Activated CD4-positive, alpha-beta T cell treated with anti-CD3 and anti-CD28 coated beads, Interleukin-2, amount 50 U/mL, for 4 hours (primary cell): ENCODE measurements at places on chromosomes 12 and 14.

DNA sequence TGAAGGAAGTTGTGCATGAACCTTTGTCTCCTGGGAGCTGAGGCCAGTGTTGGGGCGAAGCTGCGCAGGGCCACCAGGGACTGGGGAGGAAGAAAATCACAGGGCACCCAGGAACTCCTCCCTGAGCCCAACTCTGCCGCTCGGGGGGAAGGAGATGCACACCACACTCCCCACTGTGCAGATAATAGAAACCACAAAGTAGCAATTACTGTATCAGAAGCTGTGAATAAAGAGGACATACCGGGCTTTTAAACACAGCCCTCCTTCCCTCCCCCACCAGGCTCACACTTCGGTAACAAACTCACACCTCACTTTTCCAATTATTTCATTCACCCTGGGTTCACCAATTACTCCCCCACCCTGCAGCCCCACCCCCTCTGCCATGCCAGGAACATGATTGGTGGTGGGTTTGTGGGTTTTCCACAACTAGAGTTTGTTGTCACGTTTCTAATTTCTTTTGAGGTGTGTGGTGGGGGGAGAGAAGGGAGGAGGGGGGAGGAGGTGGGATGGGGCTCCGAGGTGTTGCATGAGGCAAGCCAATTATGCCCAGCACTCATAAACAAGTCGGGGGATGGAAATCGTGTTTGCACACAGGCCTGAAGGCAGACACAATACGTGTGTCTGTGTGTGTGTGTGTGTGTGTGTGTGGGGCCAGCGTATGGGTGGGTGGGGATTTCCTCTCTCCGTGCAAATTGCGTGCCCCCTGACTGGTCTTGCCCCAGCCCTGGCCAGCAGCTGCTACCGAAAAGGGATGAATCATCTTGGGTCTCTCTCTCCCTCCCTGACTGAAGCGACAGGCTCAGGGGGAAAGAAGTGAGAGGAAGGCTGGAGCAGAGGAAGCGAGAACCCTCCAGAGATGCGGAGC, 103.3 kb downstream of the RBM19 start:
- DNase-seq = no peak

GRCh38 chr12:121095544-121096198, 37.0 kb upstream of the P2RX7 start:
- peak; percentile 72 for DNase-seq

DNA sequence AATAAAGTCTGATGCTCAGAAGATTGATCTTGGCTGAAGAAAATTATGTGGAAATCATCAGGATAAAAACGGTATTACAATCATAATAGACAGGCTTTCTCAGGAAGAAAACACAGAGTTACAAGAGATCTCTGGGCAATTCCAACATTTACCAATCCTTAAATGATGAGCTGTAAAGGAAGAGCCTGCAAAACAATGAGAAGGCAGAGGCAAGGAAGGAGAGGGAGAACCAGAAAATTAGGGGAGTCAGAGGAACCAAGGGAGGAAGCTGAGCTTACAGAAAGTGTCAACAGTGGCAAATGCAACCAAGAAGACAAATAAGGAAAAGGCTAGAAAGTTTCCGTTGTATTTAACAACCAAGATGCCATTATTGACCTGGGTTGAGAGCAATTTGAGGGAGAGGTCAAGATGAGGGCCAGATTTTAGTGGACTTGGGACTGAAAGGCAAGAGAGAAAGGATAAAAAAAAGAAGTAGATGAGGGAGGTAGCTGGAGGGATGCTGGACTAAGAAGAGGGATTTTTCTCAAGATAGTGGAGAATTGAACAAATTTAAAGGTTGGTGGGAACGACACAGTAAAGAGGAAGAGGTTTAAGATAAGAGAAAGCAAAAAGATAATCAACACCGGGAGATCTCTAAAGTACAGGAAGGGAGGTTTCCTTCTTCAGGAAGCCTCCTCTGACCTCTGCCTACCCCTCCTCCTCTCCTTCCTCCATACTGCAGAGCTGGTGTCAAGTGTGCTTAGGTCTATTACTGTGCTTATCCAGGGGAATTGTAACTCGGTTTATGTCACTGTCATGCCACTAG, 116.9 kb downstream of the DUSP6 start:
- DNase-seq = no peak

DNA sequence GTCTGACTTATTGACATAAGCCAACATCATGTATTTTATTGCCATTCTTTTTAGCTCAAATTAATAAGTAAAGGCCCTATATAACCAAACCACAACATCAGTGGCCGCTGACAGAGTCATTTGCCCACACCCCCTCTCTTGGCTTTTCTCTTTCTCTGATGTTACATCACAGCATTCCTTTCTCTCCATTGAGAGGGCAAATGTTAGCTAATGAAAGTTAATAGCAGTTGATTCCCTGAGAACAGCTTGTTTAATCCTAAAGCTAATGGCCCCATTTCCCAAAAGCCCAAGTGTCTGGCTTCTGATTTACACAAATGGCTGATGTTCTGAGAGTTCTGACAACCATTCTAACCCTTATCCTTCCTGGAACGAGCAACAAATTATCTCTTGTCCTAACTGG, 308.8 kb downstream of the SNAPC1 start:
- DNase-seq = no peak

- DNase-seq = no peak
These were observed 391.2 kb downstream of the NOVA1 start for GRCh38 chr14:26206640-26207039.

- DNase-seq = no peak
These were observed 404.4 kb upstream of the CCDC196 start for GRCh38 chr14:66081594-66082376.

DNA sequence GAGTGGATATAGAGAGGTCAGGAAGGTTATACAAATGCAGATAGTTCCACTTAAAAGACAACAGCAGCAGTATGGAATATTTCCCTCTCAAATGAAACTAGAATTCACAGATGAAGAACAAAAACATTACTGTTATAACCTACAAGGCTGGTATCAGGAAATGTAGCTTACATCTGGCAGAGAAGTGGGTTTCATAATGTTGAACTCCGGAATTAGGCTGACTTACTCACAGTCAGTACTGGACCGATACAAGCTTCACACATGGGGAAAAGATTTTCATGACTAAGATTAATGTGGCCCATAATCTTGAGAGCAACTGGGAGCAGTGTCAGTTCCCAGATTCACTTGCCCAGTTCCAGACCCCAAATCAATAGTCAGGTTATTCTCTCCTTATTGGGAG, 353.9 kb downstream of the DUSP6 start:
- DNase-seq = no peak

GRCh38 chr14:80313806-80314205, 102.5 kb upstream of the DIO2 start:
- DNase-seq = no peak

DNA sequence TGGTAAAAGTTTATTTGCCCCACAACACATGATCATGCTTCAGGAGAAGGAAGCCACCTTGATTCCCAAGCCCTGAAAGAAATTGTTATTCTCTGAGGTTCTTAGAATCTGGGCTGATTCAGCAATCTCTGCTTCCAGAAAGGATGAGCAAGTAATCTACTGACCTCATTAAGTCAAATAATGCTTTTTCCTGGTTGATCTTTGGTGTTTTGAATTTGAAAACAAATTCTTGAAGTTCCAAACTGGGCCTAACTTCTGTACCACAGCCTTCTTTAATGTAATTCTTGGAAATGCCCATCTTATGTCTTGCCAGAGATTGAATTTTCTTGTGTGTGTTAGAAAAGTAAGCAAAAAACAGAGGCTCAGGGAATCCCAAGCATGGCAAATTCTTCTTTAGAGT, 319.2 kb upstream of the DDHD1 start:
- DNase-seq = no peak

DNA sequence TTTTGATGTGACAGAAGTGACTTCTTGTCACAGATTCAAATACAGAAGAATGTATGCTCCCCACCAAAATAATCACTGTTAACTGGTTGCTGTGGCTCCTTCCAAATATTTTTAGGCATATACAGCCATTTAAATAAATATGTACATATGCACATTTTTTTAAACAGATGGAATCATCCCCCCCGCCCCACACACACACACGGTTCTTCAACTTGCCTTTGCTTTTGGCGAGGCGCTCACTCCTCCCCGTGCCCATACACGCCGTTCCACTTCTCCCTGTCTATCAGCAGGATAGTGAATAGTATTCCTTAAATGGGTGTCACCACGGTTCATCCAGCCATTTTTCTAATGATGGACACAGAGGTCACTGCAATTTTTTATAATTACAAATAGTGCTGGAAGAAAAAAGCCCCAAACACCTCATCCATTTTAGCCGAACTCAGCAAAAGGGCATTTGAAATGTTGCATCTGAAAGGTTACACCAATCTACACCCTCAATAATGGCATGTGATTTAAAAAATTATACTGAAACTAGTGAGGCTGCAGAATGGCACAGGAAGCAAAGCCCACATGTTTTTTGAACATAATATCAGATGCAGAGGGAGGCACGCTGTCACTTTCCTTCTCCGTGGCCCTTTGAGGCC, 39.2 kb upstream of the MEG3 start:
- no peak for DNase-seq

DNA sequence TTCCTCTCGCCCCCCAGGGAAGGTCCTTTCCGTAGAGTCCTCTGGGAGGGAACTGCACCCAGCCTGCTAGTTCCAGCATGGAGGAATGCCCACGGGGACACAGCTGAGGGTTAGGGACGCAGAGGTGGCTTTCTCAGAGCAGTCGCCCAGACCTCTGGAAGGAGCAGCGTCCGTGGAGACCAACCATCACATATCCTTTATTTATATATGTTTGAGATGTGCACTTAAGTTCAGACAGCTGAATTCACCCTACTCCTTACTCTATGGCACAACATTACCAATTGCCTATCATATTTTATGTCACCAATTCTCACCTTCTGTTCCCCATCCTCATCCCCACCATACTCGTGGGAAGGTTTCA, 305.6 kb upstream of the DIO3 start:
- no peak for DNase-seq

DNA sequence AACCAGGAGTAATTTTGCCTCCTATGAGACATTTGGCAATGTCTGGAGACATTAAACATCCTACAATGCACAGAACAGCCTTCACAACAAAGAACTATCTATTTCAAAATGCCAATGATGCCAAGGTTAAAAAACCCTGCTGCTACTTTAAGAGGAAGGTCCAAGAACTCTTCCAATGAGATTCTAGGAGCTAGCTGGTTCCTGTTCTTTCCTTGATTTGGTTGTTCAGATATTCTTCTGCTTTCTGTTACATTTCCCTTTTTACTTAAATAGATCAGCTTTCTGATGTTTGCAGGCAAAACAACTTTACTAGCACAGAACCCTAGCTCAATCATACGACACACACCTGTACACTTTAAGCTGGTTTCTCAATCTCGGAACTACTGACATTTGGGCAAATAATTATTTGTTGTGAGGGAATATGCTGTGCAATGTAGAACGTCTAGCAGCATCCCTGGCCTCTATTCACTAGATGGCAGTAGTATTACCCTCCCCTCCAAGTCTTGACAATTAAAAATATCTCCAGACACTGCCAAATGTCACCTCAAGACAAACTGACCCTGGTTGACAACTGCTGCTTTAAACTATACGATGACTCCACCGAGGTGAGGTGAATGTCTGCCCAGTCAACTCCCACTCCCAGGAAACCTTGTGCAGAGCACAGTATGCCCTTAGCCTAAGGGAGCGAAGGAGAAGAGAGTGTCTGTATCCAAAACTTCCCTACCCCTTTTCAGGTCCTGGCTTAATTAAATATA, 4.4 kb downstream of the BLTP3B start:
- DNase-seq = no peak

DNA sequence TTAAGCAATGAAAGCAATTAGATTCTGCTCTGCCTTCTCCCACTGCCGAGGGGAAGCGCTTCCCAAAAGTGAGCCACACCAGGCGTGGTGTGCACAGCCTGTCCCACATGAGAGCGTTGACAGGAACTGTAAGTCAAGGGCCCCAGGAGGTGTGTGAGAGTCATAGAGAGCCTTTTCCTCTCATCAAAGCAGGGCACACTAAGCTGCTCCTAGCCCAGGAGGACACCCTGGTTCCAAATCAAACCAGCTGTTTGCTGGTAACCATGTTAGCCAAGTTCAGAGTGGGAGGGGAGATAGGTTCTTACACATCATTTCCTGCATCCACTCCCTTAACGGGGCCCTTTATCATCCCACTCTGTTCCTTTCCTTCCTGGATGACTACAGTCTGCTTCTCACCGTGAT, 98.3 kb downstream of the SPTSSA start:
- no peak for DNase-seq

- no peak for DNase-seq
These were observed 40.5 kb downstream of the ESR2 start for GRCh38 chr14:64253672-64254071.

DNA sequence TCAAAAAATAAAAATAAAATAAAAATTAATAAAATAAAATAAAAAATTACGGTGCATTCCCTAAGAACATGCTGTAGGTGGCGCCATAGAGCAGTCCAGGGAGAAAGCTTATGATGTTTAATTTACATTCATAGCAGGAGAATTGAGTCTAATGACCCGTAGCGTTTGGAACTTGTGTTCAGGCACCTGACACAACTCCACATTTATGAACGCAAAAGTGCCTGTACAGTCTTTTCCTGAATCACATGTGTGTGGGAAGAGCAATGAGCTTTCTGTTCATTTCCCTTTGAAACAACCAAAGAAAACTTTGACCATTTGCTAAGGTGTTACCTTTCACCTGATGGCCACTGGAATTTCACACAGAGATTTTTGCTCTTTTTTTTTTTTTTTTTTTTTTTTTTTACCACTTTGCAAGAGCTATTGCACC, 60.6 kb upstream of the KCNA1 start:
- peak; percentile 11 for DNase-seq

DNA sequence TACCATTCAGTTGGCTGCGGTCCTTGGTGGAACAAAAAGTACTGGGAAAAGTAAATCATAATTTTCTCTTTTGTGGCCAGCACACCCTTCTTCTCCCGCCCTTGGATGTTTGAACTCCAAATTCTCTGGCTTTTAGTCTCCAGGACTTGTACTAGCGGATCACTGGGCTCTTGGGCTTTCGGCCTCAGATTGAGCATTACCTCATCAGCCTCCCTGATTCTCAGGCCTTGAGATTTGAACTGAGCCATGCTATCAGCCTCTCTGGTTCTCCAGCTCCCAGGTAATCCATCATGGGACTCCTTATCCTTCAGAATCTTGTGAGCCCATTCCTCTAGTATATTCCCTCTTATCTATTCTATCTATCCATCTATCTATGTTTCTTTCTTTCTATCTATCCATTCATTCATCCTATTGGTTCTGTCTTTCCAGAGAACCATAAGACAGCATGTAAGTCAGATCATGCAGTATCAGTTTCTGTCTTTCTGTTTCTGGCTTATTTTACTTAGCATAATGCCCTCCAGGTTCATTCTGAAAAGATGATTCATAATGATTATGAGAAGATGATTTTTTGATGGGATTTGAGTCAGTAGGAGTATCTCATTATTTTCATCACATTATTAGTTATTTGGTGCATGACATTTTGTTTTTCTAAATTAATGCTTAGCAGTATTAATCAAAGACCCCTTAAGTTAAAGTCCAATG, 814.9 kb downstream of the LRFN5 start:
- no peak for DNase-seq

GRCh38 chr14:99769799-99770198, 23.4 kb upstream of the EML1 start:
- no peak for DNase-seq

DNA sequence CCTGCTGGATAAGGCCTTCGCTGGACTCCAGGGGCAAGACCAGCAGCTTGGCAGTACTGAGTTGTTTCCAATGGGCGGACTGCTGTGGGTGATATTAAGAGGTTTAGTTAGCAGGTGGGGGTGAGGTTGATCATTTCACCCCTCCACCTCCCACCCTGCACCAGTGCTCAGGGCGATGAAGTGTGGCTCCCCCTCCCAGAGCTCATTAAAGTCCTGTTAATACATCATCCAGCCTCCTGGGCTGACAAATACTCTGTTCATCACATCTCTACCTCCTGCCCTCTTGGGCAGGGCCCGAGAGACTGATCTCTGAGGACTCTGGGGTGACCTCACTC, 2.4 kb upstream of the FIGNL2 start:
- DNase-seq = no peak
